ENCODE measurements at places on chromosomes 16 and 17.

DNA sequence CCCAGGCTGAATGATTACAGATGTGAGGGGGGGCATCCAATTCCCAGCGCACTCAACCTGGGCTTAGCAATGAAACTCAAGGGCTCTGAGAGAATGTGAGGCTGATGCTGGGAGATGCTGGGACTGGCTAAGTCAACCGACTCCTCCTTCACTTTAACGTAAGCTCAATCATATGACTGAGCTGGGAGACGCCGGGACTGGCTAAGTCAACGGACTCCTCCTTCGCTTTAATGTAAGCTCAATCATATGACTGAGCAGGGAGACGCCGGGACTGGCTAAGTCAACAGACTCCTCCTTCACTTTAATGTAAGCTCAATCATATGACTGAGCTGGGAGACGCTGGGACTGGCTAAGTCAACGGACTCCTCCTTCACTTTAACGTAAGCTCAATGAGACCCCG is 179.4 kb downstream of the VPS53 start:
- no peak for DNase-seq

GRCh38 chr17:43367737-43368242 is 31.0 kb upstream of the ARL4D start:
- DNase-seq, result no peak

DNA sequence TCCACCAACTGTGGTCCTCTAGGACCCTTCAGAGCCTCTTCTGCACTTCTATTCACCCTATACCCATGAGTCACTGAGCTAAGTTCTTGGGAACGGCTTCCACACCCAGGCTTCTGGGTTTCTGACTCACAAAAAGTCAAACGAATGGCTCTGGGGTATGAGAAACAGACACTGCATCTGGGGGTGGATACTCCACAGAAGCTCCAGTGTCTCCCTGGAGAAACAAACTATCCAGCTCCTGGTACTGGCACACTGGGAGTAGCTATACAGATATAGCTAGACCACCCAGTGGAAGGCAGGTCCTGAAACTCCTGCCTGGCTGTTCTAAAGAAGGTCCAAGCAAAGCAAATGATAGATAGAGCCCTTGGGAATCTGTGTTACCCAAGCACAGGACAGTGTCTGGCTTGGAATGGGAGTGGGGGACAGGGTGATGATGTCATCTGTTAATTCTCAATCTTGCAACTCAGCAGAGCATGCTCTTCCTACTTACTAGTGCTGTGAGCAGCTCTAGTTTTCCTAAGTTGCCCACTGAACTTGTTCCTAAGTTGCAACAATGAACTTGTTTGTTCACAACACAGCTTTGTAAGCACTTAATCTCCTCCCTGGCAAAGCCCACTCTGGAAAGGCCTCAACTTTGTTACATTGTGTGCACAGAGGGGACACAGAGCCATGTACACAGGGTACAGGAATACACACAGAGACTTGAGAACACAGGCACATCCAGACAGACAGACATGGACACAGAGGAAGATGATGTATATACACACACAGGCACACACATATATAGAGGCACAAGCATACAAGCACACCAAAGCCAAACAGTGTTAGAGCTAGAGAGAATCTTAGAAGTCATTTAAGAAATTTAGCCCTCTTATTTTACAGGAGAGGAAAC is 6.7 kb downstream of the MMP28 start:
- DNase-seq, result no peak

DNA sequence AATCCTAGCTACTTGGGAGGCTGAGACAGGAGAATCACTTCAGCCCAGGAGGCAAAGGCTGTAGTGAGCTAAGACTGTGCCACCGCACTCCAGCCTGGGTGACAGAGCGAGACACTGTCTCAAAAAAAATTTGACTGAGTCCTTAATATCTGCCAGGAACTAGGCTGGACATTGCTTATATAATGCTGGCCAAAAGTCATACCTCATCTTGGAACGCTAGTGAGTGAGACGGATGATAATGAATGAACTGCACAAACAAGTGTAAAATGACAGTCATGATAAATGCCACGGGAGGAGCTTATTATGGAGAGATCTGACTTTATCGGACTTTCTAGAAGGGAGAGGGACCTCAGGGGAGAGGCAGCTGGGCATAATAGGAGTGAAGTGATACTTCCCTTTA is 327.6 kb downstream of the SHISA9 start:
- no peak for DNase-seq

DNA sequence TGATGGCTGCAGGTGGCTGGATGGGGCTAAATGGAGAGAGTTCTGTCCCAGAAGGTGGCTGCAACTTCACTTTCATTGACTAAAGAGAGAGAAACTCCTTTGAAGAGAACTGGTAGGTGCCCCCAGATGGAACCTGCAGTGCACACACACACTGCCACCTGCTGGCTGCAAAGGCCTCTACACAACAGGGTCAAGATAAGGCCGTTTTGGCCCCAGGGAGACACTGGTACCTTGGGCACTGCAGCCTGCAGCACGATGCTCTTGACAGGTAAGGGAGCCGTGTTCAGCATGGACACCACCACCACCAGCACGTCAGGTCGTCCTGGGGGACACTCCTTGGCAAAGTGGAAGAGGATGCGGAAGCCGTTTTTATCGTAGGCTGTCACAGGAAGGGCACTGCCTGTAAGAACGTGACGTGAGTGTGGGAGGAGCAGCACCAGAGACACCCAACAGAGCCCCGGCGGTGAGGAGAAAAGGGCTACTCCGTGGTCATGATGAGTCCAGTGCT is 22.7 kb downstream of the GGA3 start:
- DNase-seq, result no peak

GRCh38 chr17:58385359-58385899 is 31.9 kb downstream of the RNF43 start:
- DNase-seq, result no peak

DNA sequence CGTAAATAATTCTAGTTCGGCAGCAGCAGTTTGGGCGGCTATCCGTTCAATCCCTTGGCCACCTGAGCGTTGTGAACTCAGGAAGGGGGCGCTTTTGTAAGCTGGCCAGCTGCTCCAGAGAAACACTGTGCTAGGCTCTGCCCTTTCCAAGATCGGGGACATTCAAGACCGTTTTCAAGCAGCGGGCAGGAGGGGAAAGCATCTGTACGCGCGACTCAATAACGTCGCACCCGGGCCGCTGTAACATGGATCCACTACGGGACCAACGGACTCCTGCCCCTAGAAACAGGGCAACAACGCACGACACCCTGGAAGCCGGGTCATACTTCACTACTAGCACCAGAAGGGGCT is 463 bp downstream of the TOP2A start:
- DNase-seq, result no peak

GRCh38 chr16:67910158-67910557 is 17.1 kb downstream of the PSKH1 start:
- no peak for DNase-seq
